ENCODE measurements at places on chromosomes 16 and 17.

GRCh38 chr16:87125206-87126155 lies 191.7 kb downstream of the C16orf95 start:
- H3K36me3 ChIP-seq, result no peaks in the 10 kb centered on the region
- H3K4me1 ChIP-seq, result no peaks in the 10 kb centered on the region
- H3K4me3 ChIP-seq, result no peak overlapping the region
- DNase-seq, result no peak

DNA sequence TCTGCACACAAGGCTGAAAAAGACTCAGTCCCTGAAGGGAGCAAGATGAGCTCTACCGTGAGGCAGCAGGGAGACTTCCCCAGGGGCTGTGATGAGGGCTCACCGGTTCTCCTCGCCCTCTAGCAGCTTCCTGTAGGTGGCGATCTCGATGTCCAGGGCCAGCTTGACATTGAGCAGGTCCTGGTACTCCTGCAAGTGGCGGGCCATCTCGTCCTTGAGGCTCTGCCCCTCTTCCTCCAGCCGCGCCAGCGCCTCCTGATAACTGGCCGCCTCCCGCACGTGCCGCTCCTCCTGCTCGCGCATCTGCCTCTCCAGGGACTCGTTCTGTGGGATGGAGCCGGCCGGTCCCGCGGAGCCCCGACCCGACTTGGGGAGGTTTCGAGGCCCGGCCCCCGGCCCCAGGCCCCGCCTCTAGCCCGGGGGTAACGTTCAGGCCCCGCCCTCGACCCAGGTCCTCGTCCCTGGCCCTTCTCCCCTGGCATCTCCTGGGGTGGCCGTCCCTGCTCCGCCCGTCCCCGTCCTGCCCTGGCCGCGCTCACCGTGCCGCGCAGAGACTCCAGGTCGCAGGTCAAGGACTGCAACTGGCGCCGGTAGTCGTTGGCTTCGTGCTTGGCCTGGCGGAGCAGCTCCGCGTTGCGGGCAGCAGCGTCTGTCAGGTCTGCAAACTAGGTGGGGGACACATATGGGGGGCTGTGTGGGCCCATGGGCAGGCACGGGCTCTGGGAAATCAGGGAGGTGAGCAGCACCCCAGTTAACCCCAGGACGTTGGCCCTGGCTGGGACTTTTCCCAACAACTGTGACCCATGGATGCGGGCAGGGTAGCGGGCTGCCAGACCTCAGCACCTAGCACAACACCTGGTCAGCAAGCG lies 3.9 kb downstream of the GFAP start:
- peaks cover 12% of the 10 kb centered on the region for H3K4me1 ChIP-seq
- peak; percentile 40 for DNase-seq
- no peak overlapping the region for H3K27ac ChIP-seq
- H3K27me3 ChIP-seq, result peaks cover 25% of the 10 kb centered on the region

DNA sequence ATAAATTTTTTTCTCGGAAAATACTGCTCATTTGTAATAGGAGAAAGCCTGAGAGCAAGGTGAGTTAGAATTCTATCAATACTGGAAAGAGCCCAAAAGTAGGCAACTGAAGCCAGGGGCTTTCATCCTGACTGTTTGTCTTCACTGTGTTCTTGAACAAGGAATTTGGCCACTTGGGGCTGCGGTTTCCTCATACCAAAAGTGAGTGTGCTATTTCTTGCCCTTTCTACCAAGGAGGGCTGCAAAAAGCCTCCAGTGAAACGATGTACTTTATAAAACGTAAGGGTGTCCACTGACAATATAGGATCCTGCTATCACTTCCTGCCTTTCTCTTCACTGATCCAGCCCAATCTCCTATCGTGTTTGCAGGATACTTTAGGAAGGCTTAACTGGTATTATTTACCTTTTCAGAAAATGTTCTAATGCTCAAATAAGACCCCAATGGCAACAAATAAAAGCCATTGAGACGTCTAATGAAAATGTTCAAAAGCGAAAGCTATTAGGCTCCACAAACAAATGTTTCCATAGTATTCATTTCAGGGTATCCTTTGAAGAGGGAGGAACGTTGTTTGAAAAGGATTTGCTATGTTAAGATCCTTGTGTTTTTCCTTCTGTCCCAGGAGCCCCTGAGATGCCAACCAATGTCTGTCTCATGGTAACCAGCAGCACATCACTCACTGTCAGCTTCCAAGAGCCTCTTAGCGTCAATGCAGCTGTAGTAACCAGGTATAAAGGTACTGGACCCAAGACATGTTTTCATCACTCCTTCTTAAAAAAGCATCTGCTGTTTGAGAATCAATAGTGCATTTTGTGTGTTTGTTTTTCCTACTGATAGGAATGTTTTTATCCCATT lies 219.3 kb upstream of the NOG start:
- no peaks in the 10 kb centered on the region for H3K27me3 ChIP-seq
- DNase-seq, result no peak
- H3K4me3 ChIP-seq, result no peak overlapping the region
- H3K4me1 ChIP-seq, result no peaks in the 10 kb centered on the region
- H3K27ac ChIP-seq, result no peak overlapping the region

GRCh38 chr17:70938336-70938735 lies 769.0 kb downstream of the KCNJ2 start:
- H3K4me1 ChIP-seq, result no peaks in the 10 kb centered on the region
- no peak overlapping the region for H3K4me3 ChIP-seq
- H3K27me3 ChIP-seq, result no peaks in the 10 kb centered on the region
- no peak overlapping the region for H3K27ac ChIP-seq
- no peaks in the 10 kb centered on the region for H3K36me3 ChIP-seq

DNA sequence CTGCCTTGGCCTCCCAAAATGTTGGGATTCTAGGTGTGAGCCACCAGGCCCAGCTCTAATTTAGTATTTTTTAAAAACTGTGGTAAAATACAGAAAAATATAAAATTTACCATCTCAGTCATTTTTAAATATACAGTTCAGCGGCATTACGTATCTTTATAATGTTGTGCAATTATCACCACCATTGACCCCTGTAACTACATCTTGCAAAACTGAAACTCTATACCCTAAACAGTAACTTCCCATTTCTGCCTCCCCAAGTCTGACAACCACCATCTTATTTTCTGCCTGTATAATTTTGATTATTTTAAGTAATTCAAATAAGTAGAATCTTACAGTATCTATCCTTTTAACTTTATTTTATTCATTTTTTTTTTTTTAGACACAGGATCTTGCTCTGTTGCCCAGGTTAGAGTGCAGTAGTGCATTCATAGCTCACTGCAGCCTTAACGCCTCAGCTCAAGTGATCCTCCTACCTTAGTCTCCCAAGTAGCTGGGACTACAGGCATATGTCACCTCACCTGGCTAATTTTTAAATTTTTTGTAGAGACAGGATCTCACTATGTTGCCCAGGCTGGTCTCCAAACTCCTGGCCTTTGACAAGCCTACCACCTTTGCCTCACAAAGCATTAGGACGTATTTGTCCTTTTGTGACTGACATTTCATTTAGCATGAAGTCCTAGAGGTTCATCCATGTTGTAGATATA lies 10.9 kb upstream of the GGA2 start:
- H3K4me3 ChIP-seq, result no peak overlapping the region
- H3K4me1 ChIP-seq, result peaks cover 6% of the 10 kb centered on the region
- no peak for DNase-seq
- H3K27me3 ChIP-seq, result no peaks in the 10 kb centered on the region
- peaks cover 62% of the 10 kb centered on the region for H3K36me3 ChIP-seq

DNA sequence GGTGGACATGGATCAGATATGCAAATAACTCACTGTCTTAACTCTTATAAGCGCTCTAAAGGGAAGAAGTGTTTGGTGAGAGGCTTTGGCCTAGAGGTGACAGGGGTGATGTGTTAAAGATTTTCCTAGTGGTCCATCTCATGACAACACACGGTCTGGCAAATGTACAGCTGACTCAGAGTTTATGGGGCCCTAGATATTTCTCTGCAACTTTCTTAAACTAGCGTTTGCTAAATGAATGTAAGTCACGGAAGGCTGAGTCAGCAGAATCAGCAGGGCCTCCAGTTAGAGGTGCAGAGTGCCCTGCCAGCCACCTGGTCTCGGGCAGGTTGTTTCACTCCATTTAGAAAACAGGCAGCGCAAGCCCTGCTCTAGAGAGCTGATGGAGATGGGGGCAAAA lies 40.1 kb downstream of the CLEC16A start:
- no peak for DNase-seq
- H3K4me3 ChIP-seq, result no peak overlapping the region
- no peak overlapping the region for H3K27ac ChIP-seq
- peaks cover 28% of the 10 kb centered on the region for H3K4me1 ChIP-seq

DNA sequence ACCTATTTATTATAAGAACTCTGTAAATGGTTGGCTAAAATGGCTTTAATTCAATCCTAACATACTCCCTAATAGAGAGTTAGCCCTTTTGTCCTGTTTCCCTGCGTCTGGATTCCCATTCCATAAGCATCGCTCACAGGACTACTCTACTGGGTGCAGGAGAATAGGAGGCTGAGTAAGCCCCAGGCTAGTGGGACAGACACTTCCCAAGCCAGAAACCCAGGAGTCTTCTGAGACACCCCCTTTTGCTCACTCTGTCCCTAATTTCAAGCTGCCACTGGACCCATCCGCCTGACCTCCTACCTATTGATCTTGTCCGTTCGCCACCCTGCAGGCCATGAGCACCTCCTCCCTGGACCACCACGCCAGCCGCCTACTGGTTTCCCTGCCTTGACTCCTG lies 16.7 kb upstream of the TOB1 start:
- H3K27me3 ChIP-seq, result no peaks in the 10 kb centered on the region
- H3K27ac ChIP-seq, result peak overlapping the region; percentile 40
- H3K4me3 ChIP-seq, result no peak overlapping the region
- DNase-seq, result no peak
- H3K36me3 ChIP-seq, result no peaks in the 10 kb centered on the region
- peaks cover 39% of the 10 kb centered on the region for H3K4me1 ChIP-seq

GRCh38 chr16:66103211-66103610 lies 263.3 kb upstream of the CDH5 start:
- no peaks in the 10 kb centered on the region for H3K27me3 ChIP-seq
- DNase-seq, result no peak
- H3K4me1 ChIP-seq, result no peaks in the 10 kb centered on the region
- H3K27ac ChIP-seq, result no peak overlapping the region

DNA sequence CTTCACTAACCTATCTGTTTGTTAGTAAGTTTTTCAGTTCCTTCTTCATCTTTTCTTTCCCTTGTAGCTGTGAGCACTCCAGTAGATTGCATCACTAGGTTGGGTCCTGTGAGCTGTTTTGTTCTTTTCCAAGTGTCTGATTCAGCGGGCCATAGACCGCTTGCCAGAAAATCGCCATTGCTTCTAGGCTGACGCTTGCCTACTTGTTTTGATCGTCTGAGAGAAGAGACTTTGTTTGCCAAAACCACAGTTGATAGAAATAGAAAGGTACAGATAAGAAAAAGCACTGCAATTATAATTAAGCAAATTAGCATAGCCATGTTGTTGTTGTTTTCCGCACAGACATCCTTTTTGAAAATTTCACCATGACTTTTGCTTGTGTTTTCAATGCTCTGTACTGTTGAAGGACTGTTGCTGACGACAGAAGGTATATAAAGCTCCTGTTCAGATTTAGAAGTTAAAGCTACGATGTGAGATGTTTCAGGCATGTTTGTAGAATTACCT lies 3.1 kb downstream of the EVI2A start:
- peak overlapping the region; percentile 91 for H3K4me3 ChIP-seq
- no peaks in the 10 kb centered on the region for H3K27me3 ChIP-seq
- peaks cover 6% of the 10 kb centered on the region for H3K36me3 ChIP-seq
- DNase-seq, result peak; percentile 74
- peak overlapping the region; percentile 88 for H3K27ac ChIP-seq

DNA sequence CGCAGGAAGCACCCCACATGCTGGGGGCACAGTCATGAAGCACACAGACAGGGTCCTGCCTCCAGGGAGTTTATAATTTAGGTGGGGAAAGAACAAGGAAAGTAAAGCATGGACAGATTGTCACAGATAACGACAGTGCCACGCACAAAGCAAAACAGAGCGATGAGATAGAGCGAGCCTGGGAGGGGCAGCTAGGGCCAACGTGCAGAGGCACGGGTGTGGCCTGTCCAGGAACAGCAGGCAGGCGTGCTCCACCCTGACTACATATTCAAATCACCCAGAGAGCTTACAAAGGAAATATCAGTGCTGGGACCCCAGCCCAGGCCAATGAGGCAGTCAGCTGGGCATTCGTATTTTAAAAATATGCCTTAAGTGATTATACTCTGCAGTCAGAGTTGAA lies 16.8 kb downstream of the LGALS9 start:
- DNase-seq, result no peak
- H3K4me1 ChIP-seq, result peaks cover 3% of the 10 kb centered on the region
- H3K27me3 ChIP-seq, result no peaks in the 10 kb centered on the region
- H3K36me3 ChIP-seq, result no peaks in the 10 kb centered on the region
- no peak overlapping the region for H3K27ac ChIP-seq
- H3K4me3 ChIP-seq, result no peak overlapping the region

Measured in naive thymus-derived CD8-positive, alpha-beta T cell (primary cell).